ENCODE measurements at places on chromosomes 3 and 15. TPM values are rescaled to one million over a fixed set of nuclear protein-coding genes. Genes with fewer than 3 reads are reported as not detected.

Gene GOLGA6A
- not detected for total RNA-seq

Gene UQCC5
- 22.1 TPM for total RNA-seq

Gene GABRR3
- total RNA-seq = not detected

DNA sequence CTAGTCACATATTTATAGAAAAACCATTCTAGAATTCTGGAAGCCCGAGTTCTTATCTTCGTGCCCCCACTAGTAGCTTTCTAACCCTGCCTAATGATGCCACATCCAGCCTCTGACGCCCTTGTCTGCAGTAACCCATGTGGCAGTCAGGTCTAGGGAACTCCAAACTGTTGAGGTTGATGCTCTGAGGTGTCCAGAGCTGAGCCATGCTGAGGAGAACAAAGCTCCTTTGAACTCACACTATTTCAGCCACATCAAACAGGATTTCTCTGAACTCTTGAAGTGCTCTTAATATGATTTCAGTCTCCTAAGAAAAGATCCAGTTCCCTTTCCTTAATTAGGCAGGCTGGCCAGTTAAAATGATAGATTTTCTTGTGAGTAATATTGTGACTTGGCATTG, 150.5 kb upstream of the ST8SIA2 start:
- no peak for DNase-seq

DNA sequence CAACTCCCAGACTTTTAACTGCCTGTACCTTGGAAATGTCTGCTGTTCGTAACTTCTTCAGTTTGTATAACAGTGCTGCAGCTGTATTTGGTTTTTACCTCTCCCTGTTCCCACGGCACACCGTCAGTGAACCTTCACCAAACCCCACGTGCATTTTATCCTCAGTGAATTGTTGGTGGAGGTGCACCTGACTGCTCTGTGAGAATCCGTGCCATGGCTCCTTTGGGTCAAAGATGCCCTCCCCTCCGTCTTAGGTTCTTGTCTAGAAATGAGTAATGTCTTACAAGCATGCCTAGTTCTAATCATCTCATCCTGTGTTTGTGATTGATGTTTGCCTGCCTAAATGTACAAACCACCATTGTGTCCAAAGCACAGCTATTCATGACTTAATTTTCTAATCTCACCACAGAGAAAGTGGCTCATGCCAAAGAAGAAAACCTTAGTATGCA, 28.2 kb downstream of the TPM1 start:
- no peak for DNase-seq

DNA sequence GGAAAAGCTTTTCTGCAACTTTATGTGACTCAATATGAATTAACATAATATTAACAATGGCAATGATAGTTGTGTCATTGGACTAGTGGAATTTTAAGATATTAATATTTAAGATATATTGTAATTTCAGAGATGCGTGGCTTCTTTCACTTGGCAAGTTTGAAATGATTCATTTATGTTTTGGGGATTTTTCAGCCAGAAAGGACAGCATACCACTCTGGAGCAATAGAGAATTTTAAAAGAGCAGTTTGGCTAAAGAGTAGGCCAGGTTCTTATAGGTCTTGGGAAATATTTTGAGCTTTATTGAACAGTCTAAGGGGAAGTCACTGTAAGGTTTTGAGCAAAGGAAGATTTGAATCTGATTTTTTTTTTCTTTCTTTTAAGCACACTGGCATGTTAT, 16.5 kb downstream of the GMPS start:
- no peak for DNase-seq
